ENCODE measurements at places on chromosomes 4 and X.

DNA sequence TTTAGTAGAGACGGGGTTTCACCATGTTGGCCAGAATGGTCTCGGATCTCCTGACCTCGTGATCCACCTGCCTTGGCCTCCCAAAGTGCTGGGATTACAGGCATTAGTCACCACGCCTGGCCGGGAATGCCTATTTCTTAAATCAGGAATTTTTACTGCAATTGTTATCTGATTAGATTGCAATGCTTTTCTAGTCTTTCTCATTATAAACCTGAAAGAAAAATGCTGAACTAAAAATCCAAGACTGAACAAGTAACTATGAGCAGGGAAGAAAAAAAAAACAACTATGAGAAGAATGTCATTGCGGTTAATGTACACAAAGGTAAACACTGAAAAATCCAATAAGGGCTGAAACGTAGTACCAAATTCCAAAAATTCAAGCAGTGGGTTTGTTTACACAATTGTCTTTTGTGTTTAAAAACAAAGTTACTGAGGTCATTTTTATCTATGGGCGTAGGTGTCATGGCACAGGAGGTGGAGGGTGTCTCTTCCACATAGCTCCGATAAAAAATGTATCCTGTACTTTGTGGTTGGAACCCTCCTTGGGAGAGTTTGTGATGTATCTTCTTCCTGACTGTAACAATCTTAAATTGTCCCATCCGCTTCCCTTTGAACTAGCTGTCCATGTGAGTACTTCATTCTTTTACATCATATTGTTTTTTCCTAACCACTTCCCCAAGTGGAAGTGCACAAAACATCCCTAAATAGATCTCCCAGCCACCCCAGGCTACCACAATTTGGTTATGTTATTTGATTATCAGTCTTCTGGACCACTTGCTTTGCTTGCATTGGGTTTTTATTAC lies 11.1 kb upstream of the TMEM156 start:
- no peak for DNase-seq

DNA sequence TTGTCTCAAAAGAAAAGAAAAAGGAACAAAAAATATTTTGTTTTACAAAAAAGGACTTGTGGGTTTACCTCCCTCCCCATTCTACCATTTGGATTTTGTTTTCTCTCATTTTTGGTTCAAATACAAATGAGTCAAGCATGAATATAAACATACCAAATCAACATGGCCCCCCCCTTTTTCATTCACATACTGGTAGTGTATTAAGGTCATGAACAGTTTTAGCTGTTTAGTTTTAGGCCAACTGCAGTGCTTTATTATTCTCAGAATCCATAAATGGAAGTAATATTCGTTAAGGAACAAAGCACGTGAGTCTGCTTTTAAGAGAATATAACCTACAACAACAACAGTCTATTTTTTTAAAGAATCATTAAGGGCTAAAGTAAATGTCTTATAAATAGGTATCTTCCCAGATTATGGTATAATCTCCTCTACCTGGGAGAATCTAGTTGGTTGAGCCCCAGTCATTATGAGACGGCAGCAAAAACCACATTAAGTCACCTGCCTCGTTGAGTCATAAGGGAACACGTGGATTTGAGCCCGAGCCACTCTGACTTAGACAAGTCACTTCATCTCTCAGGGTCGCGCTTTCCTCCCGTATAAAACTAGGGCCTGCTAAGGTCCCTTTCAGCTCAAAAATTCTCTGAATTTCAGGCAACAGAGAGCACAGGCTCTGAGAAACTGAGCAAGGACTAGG lies 26.7 kb downstream of the BCLAF3 start:
- peak; percentile 79 for DNase-seq

DNA sequence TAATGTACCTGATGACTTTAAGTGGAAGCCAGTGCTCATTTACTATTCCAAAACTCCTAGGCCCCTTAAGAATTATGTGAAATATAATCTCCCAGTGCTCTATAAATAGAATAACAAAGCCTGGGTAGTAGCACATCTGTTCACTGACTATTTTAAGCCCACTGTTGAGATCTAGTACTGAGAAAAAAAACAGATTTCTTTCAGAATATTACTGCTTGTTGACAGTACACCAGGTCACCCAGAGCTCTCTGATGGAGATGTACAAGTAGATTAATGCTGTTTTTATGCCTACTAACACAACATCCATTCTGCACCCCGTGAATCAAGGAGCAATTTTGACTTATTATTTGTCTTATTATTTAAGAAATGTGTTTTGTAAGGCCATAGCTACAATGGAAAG lies 75.7 kb downstream of the FAM47C start:
- no peak for DNase-seq

GRCh38 chr4:6118201-6118600 lies 82.1 kb downstream of the JAKMIP1 start:
- DNase-seq, result no peak

GRCh38 chrX:130167040-130167439 lies 1.4 kb upstream of the AIFM1 start:
- DNase-seq, result no peak

DNA sequence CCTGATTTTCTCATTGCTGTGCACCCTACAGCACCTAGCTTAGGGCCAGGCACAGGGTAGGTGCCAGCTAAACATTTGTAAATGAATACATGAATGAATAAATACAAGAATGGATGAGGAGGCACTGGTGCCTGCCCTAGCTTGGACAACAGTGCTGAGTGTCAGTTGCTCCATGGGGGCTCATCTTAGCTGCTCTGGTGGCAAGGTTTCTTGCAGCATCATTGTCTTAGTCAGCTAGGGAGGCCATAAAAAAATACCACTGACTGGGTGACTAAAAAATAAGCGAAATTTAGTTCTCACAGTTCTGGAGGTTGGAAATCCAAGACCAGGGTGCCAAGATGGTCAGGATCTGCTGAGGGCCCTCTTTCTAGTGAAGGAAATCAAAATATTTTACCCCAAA lies 31.2 kb downstream of the TMEM31 start:
- DNase-seq, result no peak

- no peak for DNase-seq
Observed at GRCh38 chrX:136417806-136418205, 69.9 kb upstream of the BRS3 start.

DNA sequence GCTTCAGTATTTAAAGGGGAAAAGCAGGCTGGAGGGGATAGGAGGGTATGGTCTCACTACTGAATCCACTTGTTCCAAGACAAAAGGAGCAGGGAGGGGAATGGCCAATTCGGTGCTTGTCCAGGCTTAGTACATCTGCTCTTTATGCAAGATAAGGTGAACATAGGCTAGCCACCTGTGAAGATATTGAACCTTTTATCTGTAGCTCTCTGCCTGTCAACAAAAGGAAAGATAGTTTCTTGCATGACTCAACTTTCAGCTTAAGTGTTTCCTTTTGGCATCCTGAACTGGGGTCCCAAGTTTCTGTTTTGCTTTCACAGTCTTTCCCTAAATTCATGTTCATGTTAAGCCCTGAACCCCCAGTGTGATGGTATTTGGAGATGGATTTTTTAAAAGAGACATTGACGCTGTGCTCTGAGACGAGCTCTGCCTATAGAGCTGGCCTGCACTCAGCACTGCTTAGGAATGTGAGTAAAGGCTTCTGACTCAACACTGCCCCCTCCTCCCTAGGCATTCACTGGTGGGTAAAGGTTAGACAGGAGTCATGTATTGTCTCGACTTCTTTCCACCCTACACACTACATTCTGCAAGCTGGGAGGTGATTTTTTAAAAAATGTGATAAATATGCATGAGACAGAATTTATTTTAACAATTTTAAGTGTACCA lies 28.2 kb downstream of the FAM149A start:
- no peak for DNase-seq

DNA sequence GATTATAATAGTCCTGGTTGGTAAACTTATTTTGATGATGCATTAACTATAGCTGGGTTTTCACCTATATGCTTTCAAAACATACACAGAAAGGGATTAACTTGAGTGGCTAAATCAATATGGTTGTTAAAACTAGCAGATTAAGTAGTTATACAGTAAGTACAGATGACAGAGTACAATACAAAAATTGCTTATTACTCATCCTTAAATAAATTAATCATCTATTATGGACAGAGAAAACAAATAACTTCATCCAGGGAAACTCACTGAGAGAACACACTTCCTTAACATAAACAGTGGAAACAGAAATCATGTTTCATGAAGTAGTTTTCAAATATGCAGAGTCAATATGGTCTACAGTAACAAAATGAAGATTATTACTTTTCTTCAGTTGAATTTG lies 133.4 kb downstream of the AREG start:
- DNase-seq, result no peak

DNA sequence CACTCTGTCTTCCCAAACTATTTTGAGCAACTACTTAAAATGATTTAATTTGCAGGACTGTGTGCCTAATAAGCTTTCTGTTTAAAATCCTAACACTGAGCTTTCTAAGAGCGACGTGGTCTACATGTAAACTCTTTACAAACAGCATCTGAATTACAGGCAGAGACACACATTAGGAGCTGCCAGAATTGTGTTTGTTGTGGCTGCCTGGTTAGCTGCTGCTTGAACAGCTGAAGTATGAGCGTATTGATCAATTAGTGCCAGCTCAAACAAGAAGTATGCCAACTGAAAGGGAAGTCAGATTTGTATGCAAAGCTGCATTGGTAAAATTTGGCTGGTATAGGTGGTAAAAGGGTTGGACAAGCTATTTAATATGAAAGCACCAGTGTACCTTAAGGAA lies 384.4 kb downstream of the PCDH7 start:
- no peak for DNase-seq

- no peak for DNase-seq
Observed at GRCh38 chrX:9071031-9071650, 37.2 kb upstream of the FAM9B start.

DNA sequence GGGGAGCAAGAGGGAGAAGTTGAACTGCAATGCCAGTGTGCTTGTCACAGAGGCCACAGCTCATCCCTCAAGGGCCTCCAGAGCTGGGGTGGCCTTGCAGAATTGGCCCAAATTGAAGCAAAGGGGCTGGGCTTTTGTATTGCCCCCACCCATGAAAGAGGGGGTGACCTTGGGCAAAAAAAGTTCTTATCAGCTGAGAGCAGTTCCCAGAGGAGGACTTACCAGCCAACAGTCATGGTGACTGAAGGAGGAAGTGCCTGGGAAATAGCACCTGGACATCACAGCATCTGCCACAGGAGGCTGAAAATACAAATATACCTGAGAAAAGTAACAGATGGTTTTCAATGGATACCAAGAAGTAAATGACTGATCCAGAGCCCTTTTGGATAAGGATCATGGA lies 262.4 kb downstream of the MID1IP1 start:
- DNase-seq, result no peak
